Upper lobe of right lung (tissue), 1 donor: ENCODE measurements at places on chromosomes 16 and 17.
A peak's percentile ranks its signal among the peaks of the same experiment; 100 is the strongest.

GRCh38 chr17:43528988-43529814 is 16.9 kb downstream of the ETV4 start:
- DNase-seq = peak; percentile 40

GRCh38 chr17:51724043-51724580 is 434.4 kb downstream of the CA10 start:
- DNase-seq = no peak

GRCh38 chr17:68029512-68030215 is 5.9 kb upstream of the KPNA2 start:
- no peak for DNase-seq

- no peak for DNase-seq
Measured at GRCh38 chr17:17151541-17151940, 54.6 kb downstream of the PLD6 start.

- DNase-seq = no peak
Measured at GRCh38 chr17:54883939-54884338, 16.7 kb upstream of the TOM1L1 start.

DNA sequence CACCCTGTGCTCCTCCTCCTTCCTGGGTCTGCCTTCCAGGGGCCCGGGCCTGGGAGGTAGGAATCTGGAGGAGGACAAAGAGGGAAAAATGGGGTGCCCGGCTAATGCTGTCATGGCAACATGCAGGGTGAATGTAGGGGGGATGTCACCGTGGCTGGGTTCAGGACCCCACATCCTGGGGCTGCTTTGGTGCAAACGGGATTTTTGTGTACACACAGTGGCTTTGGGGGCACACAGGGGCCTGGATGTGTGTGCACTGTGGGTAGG is 37.0 kb upstream of the CDC42EP4 start:
- DNase-seq = no peak

- no peak for DNase-seq
Measured at GRCh38 chr17:50830352-50830751, 5.0 kb upstream of the WFIKKN2 start.

- DNase-seq = no peak
Measured at GRCh38 chr17:81841866-81842265, 7.0 kb upstream of the PPP1R27 start.

GRCh38 chr16:66036793-66037715 is 329.4 kb upstream of the CDH5 start:
- DNase-seq = no peak

GRCh38 chr16:11788914-11789313 is 8.1 kb downstream of the ZC3H7A start:
- no peak for DNase-seq

- DNase-seq = no peak
Measured at GRCh38 chr16:80573700-80574120, 32.9 kb downstream of the DYNLRB2 start.

GRCh38 chr17:34709158-34709754 is 129.9 kb downstream of the TMEM132E start:
- no peak for DNase-seq

DNA sequence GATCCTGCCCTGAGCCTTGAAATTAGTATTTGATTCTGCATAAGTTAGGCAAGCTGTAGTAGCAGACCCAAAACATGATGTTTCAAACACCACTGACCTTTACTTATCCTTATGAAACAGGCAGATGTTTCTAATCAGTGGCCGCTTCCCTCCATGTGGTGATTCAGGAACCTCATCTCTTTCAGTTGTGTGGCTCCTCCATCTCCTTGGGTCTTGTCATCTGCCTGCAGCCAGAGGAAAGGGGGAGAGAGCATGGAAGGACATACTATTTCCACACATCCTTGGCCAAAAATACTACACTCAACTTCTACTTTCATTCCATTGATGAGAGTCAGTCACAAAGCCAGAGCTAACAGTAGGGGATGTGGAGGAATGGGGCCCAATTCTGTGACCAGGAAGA is 41.6 kb upstream of the IRX6 start:
- no peak for DNase-seq

- DNase-seq = no peak
Measured at GRCh38 chr16:4607841-4608703, 6.6 kb downstream of the UBALD1 start.

GRCh38 chr16:72938795-72939164 is 109.1 kb downstream of the ZFHX3 start:
- no peak for DNase-seq

GRCh38 chr17:79295307-79295706 is 220.7 kb downstream of the ENGASE start:
- DNase-seq = no peak

GRCh38 chr17:45345554-45346215 is 28.9 kb upstream of the MAP3K14 start:
- no peak for DNase-seq

DNA sequence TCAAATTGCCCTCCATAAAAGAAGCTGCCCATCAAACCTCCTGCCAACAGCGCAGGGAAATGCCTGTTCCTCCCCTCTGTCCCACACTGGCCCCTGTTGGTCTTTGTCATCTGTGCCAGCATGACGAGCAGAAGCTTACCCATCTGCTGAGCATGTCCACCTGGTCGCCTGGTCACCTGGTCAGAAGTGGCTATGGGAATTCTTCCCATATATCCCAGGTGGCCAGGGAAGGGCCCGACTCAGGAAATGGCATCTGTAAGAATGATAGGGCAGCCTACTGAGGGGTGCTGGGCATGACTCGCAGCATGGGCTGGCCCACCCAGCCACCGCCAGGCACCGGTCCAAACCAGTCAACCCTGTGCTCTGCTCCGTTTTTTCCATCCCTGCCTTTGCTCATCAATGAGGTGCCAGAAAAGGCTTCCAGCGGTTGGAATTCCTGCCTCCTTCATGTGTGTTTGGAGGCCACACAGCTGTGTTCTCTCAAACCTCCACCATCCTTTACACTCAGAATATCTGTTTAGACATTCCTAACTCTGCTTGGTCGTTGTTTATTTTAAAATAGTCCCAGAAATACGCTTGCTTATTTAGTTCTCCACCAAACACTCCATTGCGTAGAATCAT is 145.2 kb downstream of the CLEC16A start:
- no peak for DNase-seq

GRCh38 chr17:2335726-2336214 is 487 bp downstream of the TSR1 start:
- no peak for DNase-seq

GRCh38 chr17:42135664-42136653 is 13.4 kb downstream of the HSPB9 start:
- peak; percentile 90 for DNase-seq

DNA sequence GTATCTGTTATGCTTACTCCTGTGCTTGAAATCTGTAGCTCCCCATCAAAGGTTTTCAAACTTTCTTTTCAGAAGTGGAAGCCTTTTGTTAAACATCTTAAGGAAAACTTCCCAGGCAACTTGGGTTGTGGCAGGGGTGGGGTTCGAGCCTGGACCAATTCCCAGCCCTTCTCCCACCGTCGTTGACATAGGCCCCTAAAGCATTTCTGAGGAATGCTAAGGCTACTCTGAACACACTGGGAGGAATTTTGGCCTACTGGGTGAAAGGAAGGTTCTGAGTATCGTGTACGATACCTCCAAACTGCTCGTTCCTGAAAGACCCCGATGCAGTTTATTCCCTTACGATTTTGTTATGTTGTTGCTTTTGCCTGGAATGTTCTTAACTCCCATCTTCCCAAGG is 56.1 kb upstream of the PMFBP1 start:
- no peak for DNase-seq

- DNase-seq = no peak
Measured at GRCh38 chr17:13176436-13176835, 158.6 kb upstream of the ELAC2 start.

- DNase-seq = no peak
Measured at GRCh38 chr16:52740333-52740732, 193.4 kb upstream of the TOX3 start.

GRCh38 chr17:53570731-53571130 is 252.0 kb upstream of the KIF2B start:
- DNase-seq = no peak

DNA sequence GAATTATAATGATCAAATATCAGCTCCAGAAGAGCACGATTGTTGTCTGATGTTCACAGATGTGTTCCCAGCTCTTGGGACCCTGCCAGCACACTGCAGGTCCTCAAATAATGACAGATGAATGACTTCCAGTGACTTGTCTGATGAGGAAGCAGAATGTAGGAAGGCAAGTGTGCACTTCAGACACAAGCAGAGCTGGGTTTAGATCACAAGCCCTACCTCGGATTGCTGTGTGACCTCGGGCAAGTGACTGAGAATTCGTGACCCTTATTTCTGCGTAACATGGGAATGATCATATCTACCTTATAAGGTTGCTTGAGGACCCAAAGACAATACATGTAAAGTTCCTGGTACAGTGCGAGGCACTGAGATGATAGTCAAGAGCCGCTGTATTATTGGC is 182.2 kb downstream of the ABCC12 start:
- DNase-seq = no peak

DNA sequence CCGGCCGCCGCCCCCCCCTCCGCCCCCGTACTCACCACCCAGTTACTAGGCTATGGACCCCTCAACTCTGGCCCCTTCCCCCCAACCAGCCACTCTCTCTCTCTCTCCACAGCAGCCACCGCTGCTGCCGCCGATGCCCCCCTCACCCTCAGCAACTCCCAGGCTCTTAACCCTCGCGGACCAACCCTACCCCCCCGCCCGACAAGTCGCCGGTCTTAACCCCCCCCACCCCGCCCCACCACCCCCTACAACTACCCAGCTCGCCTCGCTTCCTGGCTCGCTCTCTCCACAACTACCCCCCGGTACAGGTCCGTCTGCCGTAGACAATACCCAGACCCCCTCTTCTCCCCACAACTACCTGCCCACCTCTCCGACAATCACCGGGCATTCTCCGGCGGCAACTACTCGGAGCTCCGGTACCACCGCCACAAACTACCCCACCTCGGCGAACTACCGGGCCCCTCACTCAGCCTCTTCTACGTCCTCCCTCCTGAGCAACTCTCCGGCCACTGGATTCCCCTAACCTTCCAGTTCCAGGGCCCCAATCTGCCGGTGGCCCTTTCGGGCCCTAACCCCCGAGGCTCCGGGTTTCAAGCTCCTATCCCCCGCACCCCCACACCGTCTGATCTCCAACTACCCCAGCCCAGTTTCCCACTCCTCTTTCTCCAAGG is 702 bp downstream of the PHF23 start:
- peak; percentile 73 for DNase-seq

DNA sequence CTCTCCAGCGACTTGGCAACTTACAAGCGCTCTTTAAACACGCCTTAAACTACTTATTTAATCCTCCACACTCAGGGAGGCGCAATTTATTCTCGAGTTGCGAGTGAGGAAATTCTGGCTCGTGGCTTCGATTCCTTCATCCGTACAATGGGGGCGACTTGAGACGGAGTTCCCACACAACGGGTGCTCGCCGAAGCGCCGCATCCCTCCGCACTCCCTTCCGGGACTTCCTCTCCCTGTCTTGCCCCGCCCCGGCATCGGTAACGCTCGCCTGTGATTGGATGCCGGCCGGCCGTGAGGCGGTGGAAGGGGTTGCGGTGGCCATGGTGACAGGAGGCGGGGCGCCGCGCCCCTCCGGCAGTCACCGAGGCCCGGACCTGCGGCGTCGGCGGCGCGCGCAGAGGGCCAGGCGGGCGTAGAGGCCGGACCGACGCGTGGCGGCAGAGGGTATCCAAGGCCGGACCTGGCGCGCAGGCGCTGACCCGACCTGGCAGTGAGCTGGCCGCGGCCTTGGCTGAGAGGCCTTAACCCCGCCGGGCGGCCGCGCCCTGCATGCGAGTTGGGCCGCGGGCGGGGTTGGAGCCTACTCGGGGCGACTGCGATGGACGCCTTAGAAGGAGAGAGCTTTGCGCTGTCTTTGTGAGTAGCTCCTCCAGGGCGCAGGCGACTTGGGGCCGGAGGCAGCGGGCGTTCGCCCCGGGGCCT is at the start of gene ARL2BP:
ARL2BP (plus strand) TSS at position 493 of the 705 bp plus-strand sequence; CDS start at position 602, 109 bp downstream.
- peak; percentile 99 for DNase-seq

DNA sequence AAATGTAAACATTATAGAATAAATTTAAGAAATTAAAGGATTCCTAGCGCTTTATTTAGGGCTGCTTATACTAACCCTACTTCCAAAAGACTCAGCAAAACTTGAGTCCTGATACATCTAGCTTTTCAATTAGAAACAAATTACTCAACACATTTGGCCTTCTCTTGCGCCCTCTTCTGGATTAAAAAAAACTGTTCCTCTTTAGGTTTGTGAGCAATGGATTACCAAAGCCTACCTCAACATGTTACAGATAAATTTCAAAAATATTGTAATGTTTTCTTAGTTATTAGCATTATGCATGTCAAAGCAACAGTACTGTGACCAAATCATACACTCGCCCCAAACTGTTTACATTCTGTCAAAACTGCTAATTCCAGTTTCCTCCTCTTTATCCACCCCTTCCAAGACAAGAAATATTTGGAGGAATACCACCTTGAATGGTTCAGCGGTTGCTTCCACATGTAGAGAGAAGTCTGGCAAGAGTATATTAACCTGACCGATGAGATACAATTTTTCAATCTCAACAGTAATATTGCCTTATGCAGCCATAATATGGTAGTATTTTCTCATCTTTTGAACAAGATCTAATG is 2.7 kb downstream of the NUFIP2 start:
- no peak for DNase-seq

DNA sequence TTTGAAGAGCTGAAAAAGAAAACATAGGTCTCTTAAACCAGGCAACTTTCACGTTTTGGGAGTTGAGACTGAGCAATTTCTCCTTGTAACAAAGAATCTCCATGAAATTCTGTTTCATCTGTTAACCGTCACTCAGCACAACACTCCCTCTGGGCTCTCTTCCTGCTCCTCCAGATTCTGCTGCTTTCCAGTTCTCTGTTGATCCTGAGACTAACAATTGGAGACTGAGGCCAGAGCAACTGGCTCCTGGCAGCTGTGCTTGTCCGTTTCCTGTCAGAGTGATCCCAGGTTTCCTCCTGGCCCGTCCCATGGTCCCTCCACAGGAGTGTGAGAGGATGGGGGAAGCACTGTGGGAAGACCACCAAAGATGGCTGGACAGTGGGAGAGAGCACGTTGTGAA is 32.5 kb downstream of the IST1 start:
- DNase-seq = no peak

GRCh38 chr16:17347624-17348023 is 123.1 kb downstream of the XYLT1 start:
- DNase-seq = no peak

- no peak for DNase-seq
Measured at GRCh38 chr16:31089199-31089598, 456 bp upstream of the PRSS53 start.

GRCh38 chr17:62809656-62810055 is 1.5 kb upstream of the MARCHF10 start:
- DNase-seq = no peak

DNA sequence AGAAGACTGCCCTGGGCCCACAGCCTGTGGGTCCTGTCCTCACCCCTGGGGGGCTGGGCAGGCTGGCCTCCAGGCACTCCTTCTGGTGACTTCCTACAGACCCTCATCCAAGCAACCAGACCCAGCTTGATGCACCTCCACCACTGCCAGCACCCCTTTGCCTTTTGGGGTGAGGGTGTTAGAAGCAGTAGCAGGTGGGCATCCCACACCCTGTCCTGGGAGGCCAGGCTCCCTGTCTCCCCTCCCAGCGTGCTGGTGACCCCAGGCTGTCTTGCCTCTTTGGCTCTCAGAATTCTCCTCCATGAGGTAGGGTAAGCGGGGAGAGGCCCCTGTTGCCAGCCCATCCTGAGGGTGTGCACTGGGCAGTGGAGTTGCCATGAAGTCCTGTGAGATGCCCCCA is 33.4 kb downstream of the B9D1 start:
- DNase-seq = peak; percentile 60
